ENCODE measurements at places on chromosomes 5 and 9. TPM values are rescaled to one million over a fixed set of nuclear protein-coding genes. Genes with fewer than 3 reads are reported as not detected.

- DNase-seq = no peak
Measured at GRCh38 chr5:134934202-134934601, 29.3 kb downstream of the PCBD2 start.

DNA sequence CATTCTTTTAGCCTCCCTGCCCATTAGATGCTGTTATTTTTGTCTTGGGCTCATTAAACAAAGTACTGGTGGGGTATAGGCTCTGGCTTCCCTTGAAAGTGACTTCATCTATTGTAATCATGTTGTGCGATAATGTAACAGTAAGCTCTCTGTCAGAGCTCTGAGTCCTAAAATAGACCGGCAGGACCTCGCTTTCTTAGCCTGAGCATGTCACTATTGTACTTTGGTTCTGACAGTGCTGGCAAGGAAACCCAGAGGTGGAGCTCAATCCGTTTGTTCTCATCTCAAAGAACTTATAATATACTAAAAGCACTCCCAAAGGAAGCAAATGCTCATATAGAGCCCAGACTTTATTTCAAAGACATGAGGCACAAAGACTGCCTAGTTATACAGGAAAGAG is 339.1 kb upstream of the CCNH start:
- no peak for DNase-seq

- peak; percentile 20 for DNase-seq
Measured at GRCh38 chr9:133889584-133890301, 102.4 kb downstream of the VAV2 start.

- no peak for DNase-seq
Measured at GRCh38 chr9:101307051-101307450, 77.8 kb downstream of the BAAT start.

DNA sequence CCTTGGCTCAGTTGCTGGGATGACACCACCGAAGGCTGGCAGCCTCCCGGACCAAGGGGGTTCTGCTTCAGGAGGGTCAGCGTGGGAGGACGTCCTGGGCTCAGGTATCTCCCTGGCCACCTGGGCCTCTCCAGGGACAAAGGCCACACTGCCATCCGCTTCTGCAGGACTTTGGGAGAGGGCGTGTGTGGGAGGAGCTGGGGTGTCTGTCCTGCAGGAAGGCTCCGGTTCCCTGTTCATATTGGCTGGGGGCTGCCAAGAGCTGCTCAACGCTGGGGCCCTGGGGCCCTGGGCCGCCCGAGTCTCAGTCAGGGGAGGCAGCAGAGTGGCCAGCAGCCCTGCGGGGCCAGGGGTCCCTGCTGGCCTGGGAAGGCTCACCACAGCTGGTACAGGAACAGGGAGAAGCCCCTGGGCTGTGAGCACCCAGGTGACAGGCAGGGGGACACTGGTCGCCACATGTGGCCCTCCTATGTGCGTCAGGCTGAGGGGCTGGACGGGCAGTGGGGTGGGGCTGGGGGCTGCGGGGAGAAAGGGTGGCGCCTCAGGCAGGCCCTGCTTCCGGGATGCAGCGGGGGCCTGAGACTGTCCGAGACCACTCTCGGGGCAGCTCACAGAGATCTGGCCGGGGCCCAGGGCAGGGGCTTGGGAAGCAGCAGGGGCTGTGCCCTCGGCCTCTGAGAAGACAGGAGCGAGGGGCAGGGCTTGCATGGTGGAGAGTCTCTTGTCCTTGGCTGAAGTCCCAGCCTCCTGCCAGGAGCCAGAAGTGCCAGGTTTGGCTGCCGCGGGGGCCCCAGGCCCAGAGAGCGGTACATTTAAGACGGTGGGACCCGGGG is 4.9 kb upstream of the CARD9 start:
- no peak for DNase-seq

FOXD4 gene
- not detected for total RNA-seq

EPB41L4B gene
- 0.54 TPM for total RNA-seq
